ENCODE measurements at places on chromosomes 6 and 20.

- H3K27ac ChIP-seq: no peak overlapping the region
- no peaks in the 10 kb centered on the region for H3K27me3 ChIP-seq
- H3K36me3 ChIP-seq: no peaks in the 10 kb centered on the region
- no peaks in the 10 kb centered on the region for H3K4me1 ChIP-seq
- no peak overlapping the region for H3K4me3 ChIP-seq
- DNase-seq: no peak
These were observed 135.5 kb downstream of the PAX1 start for GRCh38 chr20:21840991-21841390.

- H3K4me3 ChIP-seq: peak overlapping the region; percentile 98
- DNase-seq: peak; percentile 69
- H3K4me1 ChIP-seq: peaks cover 31% of the 10 kb centered on the region
These were observed 682 bp downstream of the BRD2 start for GRCh38 chr6:32968867-32969684.

- H3K27ac ChIP-seq: peak overlapping the region; percentile 99
- no peaks in the 10 kb centered on the region for H3K36me3 ChIP-seq
- peak; percentile 68 for DNase-seq
- peaks cover 86% of the 10 kb centered on the region for H3K4me1 ChIP-seq
- H3K27me3 ChIP-seq: no peaks in the 10 kb centered on the region
These were observed 37.6 kb downstream of the ZMYND8 start for GRCh38 chr20:47318586-47319516.

DNA sequence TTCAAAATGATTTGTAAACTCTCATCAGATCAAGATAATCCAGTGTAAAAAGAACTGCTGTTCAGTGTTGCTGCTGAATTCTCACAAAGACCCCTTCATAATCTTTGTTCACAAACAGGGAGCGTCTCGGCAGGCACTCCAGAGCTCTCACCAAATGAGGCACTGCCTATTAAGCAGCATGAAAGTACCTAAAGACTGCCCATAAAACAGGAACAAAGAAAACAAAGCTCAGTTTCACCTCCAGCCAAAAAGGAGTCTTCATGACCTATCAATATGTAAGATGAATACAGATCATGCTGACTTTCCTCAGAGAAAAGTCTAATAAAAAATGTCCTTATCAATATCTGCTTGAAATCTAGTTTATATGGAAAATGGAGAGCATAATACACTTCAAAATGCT is 41.8 kb downstream of the GPR63 start:
- no peak overlapping the region for H3K4me3 ChIP-seq
- no peaks in the 10 kb centered on the region for H3K27me3 ChIP-seq
- no peak for DNase-seq

GRCh38 chr6:107647439-107647948 is 157.6 kb downstream of the SOBP start:
- DNase-seq: no peak
- peak overlapping the region; percentile 27 for H3K27ac ChIP-seq
- H3K4me3 ChIP-seq: no peak overlapping the region

Data from nephron progenitor cell (in vitro differentiated cells).